ENCODE measurements at places on chromosomes 13 and 19.

- no peak for DNase-seq
These were observed 709 bp downstream of the DPP9 start for GRCh38 chr19:4722671-4723594.

DNA sequence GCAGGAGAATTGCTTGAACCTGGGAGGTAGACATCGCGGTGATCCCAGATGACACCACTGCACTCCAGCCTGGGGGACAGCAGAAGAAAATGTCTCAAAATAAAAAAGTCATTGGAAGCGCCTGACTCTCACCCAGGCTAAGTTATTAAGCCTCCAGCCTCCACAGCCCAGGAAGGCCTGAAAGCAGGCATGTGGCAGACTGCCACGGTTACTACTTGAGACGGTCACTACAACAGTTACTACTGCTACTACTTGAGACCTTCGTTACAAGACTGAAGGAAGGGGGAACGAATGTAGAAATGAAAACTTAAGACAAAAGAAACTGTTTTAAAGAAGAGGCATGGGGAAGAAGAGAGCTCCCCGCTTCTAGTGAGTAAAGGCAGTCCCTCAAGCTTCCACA, 9.6 kb downstream of the PRR22 start:
- no peak for DNase-seq

DNA sequence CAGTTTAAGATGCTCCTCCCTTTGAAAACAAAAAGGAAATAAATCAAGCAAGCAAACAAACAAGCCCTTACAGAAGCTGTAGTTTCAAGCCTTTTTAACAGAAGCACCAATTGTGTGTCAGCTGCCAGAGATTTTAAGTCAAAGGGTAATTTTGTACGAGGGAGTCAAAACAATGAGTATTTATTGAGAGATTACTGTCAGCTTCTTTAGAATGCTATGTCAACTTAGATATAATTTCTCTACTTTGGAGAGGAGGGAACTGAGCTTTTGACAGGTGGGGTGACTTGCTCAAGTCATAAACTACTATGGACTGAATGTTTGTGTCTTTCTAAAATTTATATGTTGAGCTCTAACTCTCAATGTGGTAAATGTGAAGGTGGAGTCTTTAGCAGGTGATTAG, 10.5 kb upstream of the CBY2 start:
- DNase-seq: no peak

GRCh38 chr19:31099515-31100205, 249.6 kb downstream of the TSHZ3 start:
- DNase-seq: no peak

DNA sequence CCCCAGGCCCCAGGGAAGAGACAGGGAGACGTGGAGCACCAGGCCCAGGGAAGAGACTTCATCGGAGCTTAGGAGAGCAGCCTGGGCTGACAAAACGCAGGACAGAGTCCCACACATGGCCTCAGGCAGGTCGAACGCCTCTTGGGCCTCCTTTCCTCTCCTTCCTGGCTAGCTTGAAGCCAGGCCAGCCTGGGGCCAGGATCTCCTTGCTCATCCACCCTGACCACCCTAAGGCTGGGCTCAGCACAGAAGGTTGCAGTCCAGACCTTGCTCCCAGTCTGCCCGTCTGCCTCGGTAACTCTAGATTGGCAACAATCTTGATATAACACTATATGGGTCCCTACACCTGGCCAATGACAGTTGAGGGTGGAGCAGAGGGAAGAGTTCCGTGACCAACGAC, 10.1 kb downstream of the PPP6R1 start:
- DNase-seq: no peak

DNA sequence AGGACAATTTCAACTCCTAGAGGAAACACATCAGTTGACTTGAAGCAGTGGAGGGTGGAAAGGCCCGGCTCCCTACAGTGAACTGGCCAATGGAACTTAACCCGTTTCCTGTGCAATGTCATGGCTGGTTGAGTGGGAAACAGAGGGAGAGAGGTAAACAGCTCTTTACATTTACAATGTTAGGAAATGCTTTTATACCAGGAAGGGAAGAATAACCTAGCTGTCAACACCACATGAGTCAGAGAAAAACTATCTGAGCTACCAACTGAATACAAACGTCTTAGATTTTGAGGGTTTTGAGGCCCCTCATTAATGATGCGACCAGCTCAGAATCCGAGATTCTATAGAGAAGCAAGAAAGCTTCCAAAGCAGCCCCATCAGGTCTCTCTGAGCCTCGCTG, 36.7 kb downstream of the CARD8 start:
- no peak for DNase-seq
